NCI-H187 (cell line): ENCODE measurements at places on chromosomes 4 and X.

GRCh38 chr4:163651761-163652160, 157.3 kb downstream of the TMA16 start:
- DNase-seq = no peak

- no peak for DNase-seq
Measured at GRCh38 chr4:55258152-55258865, 87.7 kb upstream of the SRD5A3 start.

- DNase-seq = no peak
Measured at GRCh38 chr4:17664755-17665154, 50.3 kb downstream of the MED28 start.

DNA sequence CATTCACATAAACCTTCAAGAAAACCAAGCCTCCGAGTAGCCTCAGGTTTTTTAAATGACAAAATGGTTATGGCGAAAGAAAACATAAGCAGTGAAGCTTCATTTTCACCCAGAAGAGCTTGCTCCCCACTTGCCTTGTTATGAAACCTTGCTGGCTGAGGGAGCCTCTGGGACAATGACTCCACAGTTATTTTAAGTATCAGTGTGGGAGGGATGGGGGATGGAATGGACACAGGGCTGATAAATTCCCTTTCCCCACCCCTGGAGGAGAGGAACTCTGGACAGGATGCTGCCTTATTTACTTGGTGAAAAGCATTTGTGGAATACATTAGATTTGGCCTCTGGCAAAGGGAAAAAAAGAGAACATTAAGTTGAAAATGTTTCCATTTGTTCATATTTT, 220.7 kb upstream of the CNKSR2 start:
- no peak for DNase-seq

GRCh38 chrX:68754406-68754805, 74.4 kb upstream of the EFNB1 start:
- no peak for DNase-seq

DNA sequence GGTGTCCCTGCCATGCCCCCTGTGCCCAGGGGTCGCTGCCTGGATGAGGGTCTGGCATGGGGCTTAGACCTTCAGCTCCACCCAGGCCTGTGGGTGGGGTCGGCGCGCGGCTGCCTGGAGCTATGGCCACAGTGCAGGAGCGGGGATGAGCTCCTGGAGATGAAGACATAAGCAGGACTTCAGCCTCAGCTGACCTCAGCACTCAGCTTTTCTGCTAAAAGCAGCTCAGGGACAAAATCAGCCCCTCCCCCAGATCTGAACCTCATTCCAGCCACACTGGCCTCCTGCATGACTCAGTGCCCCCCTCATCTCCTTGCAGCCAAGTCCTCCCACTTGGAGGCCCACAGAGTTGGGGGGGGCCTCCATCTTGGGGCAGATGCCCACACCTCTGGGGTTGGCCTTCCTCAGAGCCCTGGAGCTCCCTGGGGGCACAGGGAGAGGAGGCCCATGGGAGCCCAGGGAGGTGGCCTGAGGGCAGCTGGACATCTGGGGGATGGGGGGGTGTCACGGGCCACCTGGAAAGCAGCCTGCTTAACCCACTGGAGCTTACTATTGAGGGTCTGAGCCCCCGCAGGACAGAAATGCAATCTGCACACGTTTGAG, 19.4 kb upstream of the CPLX1 start:
- DNase-seq = no peak

- no peak for DNase-seq
Measured at GRCh38 chrX:45806410-45807121, 605.9 kb upstream of the DIPK2B start.

- no peak for DNase-seq
Measured at GRCh38 chr4:134585972-134586371, 384.4 kb upstream of the PABPC4L start.

- DNase-seq = no peak
Measured at GRCh38 chr4:64130907-64131306, 278.3 kb downstream of the TECRL start.

DNA sequence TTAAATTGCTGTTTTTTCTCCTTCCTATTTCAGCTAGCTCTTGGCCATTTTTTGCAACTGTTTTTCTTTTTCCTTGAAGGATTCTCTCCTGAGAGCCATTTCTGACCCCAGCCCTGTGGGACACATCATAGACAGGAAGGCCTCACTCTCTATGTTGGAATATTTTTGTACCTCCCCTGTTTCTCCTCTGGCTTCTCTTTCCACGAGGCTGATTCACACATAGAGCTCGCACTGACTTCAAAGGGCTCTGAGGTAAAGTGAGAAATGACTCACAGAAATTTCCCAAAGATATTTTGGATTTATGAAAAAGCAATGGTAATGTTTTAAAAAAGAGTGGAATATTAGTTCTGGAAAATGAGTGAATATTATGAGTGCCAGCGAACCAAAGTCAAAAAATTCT, 181.7 kb upstream of the IGFBP7 start:
- no peak for DNase-seq

DNA sequence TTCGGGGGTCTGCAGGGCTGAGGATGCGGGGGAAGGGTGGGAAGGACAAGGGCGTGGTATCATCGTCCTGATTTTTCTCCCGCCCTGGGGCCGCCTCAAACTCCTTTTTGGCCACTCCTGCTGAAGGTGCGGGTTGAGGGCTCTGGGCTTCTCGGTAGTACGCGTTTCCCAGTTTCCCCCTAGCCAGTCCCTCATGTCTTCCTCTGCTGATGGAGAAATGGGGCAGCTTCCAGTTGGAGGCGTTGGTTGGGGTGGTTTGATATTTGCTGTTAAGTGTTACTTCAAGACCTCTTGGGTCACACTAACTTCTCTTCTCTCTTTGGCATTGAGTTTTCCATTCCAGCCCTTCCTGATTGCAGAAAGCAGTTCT, 482 bp downstream of the GSTCD start:
- no peak for DNase-seq

GRCh38 chr4:159271856-159272255, 169.0 kb downstream of the RAPGEF2 start:
- DNase-seq = no peak

- DNase-seq = no peak
Measured at GRCh38 chr4:68288393-68288740, 42.9 kb upstream of the TMPRSS11B start.

GRCh38 chr4:176142253-176142652, 53.1 kb downstream of the SPATA4 start:
- DNase-seq = no peak

DNA sequence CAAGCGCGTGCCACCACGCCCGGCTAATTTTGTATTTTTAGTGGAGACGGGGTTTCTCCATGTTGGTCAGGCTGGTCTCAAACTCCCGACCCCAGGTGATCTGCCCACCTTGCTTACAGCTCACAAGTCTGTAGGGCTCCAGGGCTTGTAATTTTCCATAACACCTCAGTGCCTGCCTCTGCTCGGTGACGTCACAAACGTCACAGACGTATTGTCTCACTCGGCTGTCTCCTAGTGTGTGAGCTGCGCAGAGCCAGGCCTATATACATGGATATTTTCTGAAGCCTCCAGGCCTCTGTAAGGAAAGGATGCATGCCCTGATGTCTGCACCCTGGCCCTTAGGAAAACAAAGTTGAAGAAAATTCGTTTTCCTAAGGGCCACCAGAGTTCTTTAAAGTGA, 8.6 kb upstream of the NKRF start:
- DNase-seq = no peak

- DNase-seq = no peak
Measured at GRCh38 chr4:112296949-112297880, at the start of gene ALPK1. ALPK1 (plus strand) TSS chr4:112297369.

DNA sequence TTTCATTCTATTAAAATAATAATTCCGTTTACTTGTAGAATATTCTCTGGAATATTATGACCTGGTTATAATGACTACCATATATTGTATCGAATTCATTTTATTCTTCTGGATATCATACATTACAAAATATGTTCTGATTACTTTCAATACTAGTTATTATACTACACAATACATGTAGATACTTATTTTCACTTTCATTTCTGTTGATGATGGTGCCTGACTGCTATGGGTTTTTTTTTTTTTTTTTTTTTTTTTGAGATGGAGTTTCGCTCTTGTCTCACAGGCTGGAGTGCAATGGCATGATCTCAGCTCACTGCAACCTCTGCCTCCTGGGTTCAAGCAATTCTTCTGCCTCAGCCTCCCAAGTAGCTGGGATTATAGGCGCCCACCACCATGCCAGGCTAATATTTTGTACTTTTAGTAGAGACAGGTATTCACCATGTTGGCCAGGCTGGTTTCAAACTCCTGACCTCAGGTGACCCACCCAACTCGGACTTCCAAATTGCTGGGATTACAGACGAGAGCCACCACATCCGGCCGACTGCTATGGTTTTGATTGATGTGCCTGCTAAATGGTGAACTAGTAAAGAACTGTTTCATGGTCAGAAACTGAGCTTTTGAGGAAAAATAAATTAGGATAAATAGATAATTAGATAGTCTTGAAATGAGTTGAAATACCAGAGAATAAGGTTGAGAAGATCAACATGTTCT, 39.5 kb downstream of the PCDH10 start:
- DNase-seq = no peak

DNA sequence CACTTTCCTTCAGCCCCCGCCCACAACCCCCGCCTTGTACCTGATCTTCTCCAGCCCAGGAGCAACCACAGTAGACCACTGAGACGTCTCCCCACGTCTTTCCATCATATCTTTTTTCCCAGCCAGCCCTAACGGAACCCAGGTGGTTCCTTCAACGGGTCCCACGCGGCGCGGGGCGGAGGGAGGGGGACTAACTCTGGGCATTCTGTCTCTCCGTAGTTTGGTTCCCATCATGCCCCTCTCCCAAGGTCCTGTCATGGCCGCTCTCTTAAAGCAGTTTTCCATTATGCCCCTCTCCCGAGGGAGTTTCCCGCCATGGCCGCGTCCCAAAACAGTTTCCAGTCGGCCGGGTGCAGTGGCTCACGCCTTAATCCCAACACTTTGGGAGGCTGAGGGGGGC, 21.5 kb upstream of the TBL1X start:
- no peak for DNase-seq

DNA sequence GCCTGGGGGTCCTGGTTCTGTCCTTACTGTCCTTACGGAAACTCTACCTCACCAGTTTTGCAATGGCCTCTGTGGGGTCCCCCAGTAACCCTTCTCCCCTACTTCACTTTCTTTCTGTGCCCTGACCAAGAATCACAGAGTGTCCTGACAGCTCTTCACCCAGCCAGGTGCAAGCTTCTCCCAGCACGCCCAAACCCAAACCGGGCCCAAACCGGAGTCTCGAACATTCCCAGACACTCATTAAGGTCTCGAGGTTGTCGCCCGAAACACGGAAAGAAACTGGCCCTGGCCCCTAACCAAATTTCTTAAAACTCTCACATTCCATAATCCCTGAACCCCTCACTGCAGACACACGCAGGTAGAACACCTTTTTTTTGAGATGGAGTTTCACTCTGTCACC, 19.1 kb downstream of the TRIML1 start:
- DNase-seq = no peak

DNA sequence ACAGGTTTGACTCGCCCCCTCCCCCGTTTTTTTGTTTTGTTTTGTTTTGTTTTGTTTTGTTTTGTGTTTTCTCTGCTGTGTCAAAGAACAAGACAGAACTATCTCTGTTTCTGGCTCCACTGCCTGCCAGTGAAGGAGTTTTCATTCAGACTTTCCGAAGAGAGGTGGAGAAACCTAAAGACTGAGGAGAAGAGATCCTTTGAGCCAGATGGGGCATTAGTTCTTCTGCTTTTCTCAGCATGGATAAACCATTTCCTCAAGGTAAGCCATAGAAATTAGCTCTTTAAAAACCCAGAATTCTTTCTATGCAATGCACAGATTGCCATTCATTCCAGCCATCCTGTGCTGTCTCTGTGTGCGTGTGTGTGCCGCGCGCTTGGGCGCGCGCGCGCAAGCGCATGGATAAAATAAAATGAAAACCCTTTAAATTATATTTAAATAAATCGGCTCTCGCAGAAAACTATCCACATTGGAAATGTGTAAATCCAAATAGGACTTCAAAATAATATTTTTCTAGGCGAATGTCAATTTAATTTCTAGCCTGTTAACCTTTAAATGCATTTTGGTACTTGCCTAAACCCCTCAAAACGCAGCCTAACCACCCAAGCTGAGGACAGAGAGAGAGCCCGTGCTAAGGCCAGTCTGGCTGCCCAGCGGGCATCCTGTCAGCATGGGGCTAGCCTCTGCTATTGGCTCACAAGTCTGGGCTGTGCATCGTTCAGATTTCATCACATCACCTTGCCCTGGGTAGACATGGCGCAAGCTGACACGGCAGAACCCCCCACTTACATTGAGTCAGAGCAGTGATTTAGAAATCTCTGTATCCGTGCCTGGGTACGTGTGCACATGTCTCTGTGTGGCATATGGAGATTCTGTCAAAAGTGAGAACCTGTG, 113.0 kb upstream of the VAMP7 start:
- no peak for DNase-seq

DNA sequence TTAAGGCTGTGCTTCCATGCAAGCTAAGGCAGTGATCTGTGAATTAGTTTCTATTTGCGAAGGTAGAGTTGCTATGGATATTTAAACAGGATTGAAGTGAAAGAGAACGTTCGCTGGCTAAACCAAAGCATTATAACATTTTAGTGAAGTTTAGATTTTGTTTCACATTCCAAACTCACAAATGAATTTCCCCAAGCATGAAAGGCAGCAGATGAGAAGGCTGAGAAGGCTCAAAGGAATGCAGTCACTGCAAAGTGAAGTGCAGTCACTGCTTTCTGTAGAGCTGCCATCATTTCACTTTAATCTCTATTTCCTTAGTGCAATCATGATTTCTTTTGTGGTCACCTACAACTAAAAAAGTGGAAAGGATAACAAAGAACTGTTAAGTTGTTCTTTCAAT, 334.7 kb upstream of the NR3C2 start:
- DNase-seq = no peak

GRCh38 chr4:56272003-56272402, 115.3 kb downstream of the AASDH start:
- no peak for DNase-seq

- DNase-seq = no peak
Measured at GRCh38 chrX:41386222-41386990, 52.4 kb downstream of the DDX3X start.

DNA sequence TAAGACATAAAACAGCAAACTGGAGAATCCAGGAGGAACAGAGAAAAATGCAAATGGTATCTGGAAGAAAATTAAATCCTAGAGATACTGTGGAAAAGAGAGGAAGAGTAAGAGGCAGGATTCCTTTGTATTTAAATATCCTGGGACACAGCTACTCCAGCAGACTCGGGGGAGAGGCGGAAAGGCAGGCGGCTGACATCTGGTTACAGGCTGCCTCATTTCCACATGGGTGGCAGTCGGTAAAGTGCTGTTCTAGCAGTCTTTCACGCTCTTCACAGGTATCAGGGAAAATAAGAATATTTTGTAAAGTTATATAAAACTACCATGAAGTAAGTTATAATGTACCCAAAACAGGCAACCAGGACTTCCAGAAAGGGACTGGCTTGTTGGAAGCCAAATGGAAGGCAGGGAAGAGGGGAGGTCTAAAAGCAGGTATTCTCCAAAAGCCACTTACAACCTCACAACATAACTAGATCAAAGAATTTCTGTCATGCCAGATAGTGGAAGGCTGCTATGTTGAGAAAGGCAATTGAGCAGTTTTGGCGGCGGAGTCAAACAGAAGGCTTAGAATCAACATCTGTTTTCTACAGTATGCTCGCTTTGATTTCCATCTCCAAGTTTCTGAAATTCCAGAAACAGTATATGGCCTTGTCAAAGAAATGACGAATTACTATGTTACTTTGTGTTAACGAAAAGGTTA, 1.3 kb upstream of the TIGD2 start:
- no peak for DNase-seq

- DNase-seq = peak; percentile 10
Measured at GRCh38 chr4:108135549-108136209, 33.1 kb downstream of the LEF1 start.
